ENCODE measurements at places on chromosomes 7 and 10.
A peak's percentile ranks its signal among the peaks of the same experiment; 100 is the strongest.

DNA sequence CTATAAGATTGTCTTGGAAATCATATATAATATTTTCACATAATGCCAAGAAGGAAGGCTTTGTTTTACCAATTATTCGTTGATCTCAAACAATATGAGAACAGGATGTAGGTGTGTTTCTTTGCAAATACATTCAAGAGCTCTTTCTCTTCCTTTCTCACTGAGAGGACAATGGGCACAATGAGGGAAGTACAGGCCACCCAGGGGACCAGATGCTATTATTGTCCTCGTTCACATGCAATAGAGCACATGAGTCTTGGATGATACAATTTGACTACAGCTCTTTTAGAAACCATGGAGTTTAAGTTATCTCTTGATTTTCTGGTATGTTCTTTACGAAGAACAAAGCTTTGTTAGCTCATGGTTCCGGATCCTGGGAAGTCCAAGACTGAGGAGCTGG lies 323.7 kb upstream of the KLF6 start:
- no peak for DNase-seq
- peaks cover 16% of the 10 kb centered on the region for H3K36me3 ChIP-seq
- H3K4me1 ChIP-seq, result peaks cover 7% of the 10 kb centered on the region
- peak overlapping the region; percentile 60 for H3K27ac ChIP-seq
- H3K4me3 ChIP-seq, result no peak overlapping the region

DNA sequence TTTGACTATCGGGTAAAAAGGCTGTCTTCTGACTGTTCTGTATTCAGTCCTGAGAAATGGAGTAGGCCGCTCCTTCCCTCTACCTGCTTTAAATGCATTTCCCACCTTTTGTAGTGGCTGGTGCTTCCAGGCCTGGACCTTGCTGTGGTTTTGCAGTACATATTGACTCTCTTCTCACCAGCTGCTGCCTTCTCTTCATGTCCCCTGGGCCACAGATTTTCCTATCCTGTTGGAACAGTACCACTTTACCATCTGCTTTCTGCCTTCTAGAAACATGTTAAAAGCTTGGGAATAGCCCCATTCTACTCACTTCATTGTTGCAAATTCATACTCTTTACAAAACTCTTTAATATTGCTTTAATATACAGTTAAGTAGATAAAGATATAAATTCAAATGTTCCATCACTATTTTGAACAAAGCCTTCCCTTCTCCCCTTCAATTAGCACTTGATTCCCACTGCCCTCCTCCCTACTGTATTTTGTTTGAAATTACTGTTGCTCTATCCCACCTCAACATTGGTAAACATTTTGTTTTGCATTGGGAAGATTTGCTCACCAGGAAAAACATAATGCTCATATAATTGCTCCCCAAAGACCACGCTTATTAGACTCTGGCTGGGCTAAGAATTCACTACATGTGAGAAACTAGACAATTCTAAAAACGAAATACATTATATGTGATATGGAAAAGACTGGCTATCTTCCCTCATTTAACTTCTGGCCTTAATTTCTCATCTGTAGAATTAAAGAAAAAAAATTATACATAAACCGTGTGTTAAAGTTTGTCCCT lies 17.3 kb upstream of the SEMA3C start:
- no peaks in the 10 kb centered on the region for H3K27me3 ChIP-seq
- DNase-seq, result no peak
- H3K4me3 ChIP-seq, result no peak overlapping the region
- H3K4me1 ChIP-seq, result no peaks in the 10 kb centered on the region
- H3K36me3 ChIP-seq, result no peaks in the 10 kb centered on the region
- H3K27ac ChIP-seq, result no peak overlapping the region

DNA sequence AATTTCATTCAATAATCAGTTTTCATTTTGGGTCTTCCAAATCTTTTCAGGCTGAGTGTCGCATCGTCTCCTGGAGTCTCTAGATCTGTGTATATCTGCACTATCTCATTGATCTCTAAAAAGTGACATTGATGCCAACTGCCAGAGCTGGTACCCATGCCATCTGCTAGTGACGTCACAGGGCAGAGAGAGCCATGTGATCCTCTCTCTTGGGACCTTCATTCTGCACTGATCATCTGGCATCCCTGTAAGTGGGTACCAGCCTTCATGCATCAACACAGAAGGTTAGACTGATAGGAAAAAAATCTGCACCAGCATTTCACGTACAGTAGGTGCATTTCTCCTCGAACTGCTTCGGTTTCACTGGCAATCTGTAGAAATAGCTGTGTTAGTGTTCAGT lies at the start of gene NEUROD6:
TSS of gene NEUROD6 (minus strand) at position 124 of the 400 bp plus-strand sequence. CDS start 1,458 bp downstream, outside the sequence.
- H3K4me1 ChIP-seq, result 0 out of 2 replicates have a peak, but pooled peaks cover 2% of the 10 kb centered on the region
- peaks cover 31% of the 10 kb centered on the region for H3K27me3 ChIP-seq
- no peaks in the 10 kb centered on the region for H3K36me3 ChIP-seq

- no peak overlapping the region for H3K4me3 ChIP-seq
- H3K4me1 ChIP-seq, result peaks cover 29% of the 10 kb centered on the region
- DNase-seq, result no peak
- no peaks in the 10 kb centered on the region for H3K27me3 ChIP-seq
- peaks cover 12% of the 10 kb centered on the region for H3K36me3 ChIP-seq
Observed at GRCh38 chr10:75860009-75860408, 428.6 kb downstream of the LRMDA start.

Measured in WTC11 (cell line).